ENCODE measurements at places on chromosomes 3 and 15.

GRCh38 chr15:88032787-88033186, 223.8 kb downstream of the NTRK3 start:
- DNase-seq = no peak

DNA sequence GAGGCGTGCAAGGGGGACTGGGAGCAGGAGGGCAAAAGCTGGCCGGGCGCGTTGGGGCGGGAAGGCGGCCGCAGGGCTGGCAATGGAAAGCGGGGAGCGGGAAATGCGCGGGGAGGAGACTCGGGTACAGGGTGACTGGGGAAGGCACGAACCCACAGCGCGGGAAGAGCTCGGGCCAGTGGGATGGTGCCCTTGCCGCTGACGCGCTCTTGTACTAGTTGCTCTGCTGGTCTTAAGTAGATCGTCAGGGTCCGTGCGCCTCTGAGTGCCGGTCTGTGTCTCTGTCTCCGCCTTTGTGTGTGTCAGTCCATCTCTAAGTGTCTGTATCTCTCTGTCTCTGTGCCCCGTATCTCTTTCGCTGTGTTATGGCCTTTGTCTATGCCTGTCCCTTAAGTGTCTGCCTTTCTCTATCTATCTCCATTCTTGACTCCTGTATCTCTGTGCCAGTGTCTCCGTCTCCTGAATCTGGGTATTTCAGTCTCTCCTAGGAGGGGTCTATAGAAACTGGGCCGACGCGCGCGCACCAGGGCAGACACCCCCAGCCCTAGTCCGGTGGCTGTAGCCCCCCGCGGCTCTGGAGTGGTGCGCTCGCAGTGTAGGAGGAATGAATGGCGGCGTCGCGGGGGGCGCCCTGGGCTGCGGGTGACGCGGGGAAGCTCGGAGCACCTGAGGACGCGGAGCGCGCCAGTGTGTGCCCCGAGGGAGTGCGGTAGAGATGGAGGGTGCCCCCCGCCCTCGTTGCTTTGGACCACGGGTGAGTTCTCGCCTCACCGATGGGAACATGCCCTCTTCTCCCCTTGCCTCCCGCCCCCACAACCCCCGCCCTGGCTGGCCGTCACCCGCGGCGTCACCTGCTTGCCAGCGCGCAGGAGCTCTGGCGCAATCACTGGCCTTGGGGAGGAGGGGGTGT, 756 bp upstream of the CAMK2N2 start:
- DNase-seq = peak; percentile 26

DNA sequence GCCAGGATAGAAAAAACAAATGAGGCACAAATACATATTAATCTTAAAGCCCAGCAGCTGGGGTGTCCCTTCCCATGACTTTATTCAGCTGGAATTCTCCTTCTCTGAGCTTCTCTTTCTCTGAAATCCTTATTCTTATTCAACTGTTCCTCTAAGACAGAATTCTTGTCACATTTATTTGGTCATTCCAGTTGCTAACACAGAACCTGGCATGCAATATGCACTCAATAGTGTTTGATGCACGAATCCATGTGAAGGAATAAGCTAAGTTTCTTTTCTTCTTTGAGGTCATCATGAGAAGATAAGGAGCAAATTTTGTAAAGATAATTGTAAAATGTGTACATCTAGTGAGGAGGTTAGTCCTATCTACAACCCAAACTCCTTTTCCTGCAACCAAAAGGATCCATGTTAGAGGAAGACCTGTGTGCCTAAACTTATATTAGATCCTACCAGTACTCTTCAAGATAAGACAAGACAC, 154.2 kb upstream of the KCNMB2 start:
- no peak for DNase-seq

- no peak for DNase-seq
These were observed 117.5 kb downstream of the EDEM1 start for GRCh38 chr3:5304789-5305683.

GRCh38 chr15:89307791-89308190, 26.8 kb downstream of the POLG start:
- peak; percentile 25 for DNase-seq

DNA sequence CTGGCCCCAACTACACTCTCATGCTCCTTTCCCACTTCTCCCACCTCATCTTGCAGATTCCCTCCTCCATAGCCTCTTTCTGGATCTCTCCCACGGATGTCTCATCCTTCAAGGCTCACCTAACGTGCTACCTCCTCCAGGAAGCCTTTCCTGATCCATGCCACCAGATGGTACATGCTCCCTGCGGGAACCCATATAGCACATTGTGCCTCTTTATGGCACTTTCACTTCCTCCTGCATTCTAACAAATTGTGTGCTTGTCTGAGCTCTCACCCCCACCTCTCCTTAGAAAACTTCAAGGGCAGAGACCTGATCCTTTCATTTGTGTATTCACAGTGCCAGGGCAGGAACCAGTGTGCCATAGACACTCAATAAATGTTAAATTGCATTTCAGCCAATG, 63.0 kb downstream of the HES1 start:
- DNase-seq = no peak

- no peak for DNase-seq
These were observed 128.4 kb downstream of the IGF1R start for GRCh38 chr15:98776607-98777281.
